ENCODE measurements at places on chromosomes 6 and 20. TPM values are rescaled to one million over a fixed set of nuclear protein-coding genes. Genes with fewer than 3 reads are reported as not detected.

The LPA gene
- 0.93 TPM for total RNA-seq

The MRS2 gene
- 41.1 TPM for total RNA-seq

The SLC17A1 gene
- not detected for total RNA-seq

The NR2E1 gene
- 48.3 TPM for total RNA-seq

The UBD gene
- total RNA-seq: not detected

The PRR18 gene
- 0.22 TPM for total RNA-seq

The CSNK2A1 gene
- 201 TPM for total RNA-seq

The TCEA2 gene
- 41.7 TPM for total RNA-seq

The STAU1 gene
- 81.9 TPM for total RNA-seq

The DACT2 gene
- total RNA-seq: 15.9 TPM

The WFDC2 gene
- total RNA-seq: 2.4 TPM
